ENCODE measurements at places on chromosomes 6 and 20.
A peak's percentile ranks its signal among the peaks of the same experiment; 100 is the strongest.

- no peak for DNase-seq
Measured at GRCh38 chr20:58393299-58393698, 4.3 kb downstream of the VAPB start.

DNA sequence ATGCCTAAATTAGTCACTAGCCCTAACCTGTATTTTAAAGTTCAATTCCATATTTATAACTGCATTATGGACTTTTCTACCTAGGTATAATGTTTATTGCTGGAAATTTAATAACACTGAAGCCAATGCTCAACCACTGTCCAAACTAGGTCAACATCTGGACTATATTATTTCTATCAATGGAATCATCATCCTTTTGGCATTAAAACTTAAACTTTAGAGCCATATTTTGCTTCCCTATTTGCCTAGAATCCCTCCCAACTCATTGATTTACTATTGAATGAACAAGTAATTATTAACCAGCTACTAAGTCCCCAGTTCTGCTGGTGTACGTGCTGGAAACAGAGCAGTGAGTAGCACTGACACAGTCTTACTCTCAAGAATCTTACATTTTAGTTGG, 291.7 kb upstream of the SPTLC3 start:
- DNase-seq, result no peak

DNA sequence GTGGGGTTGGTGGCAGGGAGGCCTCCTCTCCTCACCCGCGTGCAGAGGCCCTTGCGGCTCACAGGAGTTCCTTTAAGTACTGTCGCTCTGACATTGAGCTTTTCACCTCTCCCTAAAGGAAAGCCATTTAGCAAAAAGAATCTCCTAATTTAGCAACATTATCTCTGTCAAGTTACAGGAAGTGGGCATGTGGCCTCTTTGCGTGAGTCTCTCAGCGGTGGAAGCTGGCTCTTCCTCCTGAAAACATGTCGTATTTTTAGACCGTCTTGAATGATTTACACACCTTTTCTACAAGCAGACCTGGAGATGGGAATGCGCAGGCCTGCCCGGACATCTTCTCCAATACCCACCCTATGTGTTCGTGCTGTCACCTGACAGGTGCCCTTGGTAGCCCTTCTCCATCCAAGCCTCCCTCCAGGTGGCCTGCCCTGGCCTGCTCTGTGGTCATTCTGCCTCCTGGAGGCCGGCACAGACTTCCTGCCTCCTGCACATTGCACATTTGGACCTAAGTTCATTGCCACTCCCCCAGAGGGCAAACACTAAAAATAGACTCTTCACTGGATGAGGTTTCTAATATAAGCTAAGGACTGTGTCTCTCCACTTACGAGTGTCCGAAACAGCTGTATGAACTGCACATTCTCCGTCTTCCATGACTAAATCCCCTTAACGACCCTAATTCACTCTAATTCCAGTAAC, 18.5 kb upstream of the PHACTR3 start:
- DNase-seq, result peak; percentile 77

DNA sequence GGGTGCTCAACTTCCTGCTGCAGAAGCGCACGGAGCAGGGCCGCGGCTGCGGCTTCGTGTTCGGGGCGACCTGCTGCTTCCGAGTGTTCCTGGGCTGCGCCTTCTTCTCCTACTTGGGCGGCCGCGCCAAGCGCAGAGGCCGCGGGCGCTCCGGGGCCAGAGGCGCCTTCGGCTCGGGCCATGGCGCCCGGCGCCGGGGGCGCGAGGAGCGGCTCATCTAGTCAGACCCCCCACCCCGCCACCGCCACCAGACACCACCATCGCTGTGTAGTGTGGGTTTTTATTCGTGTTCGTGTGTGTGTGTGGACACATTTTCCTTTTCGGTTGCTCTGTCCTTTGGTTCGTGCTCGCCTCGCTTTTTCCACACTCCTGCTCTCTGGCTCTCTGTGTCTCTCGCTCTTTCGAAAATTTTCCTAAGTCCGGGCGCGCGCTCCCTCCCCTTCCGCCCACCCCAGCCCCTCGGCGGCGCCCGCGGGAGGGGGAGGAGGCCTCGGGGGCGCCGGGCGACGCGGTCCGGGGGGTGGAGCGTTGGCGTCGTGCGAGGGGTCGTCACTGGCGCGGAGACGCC, 38.1 kb downstream of the GNAS start:
- peak; percentile 19 for DNase-seq

- DNase-seq, result no peak
Measured at GRCh38 chr6:49713346-49713745, at the start of gene CRISP2. CRISP2 (minus strand) TSS chr6:49713543; CDS start chr6:49709196, 4,347 bp downstream.

DNA sequence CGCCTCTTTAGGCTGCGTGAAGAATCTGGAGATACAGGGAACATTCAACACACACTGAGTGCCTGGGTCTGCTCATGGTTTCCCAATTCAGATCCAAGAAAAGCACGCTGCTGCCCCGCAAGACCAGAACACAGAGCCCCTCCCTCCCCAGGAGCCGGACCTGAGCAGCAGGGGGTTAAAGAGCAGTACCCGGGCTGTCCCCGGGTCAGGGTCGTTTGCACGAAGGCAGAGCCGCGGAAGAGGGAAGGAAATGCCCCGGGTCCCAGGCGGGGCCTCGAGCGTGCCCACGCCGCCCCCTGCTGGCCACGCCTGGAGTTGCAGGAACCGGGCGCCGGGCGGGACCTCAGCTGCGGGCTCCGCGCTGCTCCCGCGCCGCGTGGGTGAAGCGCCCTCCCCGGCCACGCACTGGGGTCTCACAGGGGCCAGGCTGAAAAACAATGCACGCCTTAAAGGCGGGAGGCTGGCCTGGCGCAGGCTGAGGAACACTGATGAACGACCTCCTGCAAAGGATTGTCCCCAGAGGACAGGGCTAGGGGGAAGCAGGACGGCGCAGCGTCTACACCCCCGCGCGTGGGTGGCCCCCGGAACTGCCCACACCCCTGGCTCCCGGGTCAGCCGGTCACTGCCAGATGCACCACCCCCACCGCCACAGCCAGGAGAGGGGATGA, 48.9 kb downstream of the ANKRD60 start:
- DNase-seq, result no peak

GRCh38 chr20:32006841-32007786, 3.1 kb upstream of the CCM2L start:
- DNase-seq, result no peak

GRCh38 chr6:121826156-121826810, 390.8 kb downstream of the GJA1 start:
- DNase-seq, result no peak

- no peak for DNase-seq
Measured at GRCh38 chr20:45283551-45284057, 23.0 kb upstream of the RBPJL start.

- DNase-seq, result no peak
Measured at GRCh38 chr20:54076259-54076658, 5.9 kb upstream of the BCAS1 start.

- DNase-seq, result no peak
Measured at GRCh38 chr6:166849749-166850183, 106.6 kb downstream of the RNASET2 start.

GRCh38 chr6:53009056-53009455, 14.0 kb upstream of the GSTA4 start:
- DNase-seq, result no peak

- no peak for DNase-seq
Measured at GRCh38 chr6:24052590-24052961, 73.4 kb upstream of the NRSN1 start.

GRCh38 chr6:11824986-11825385, 46.4 kb upstream of the ADTRP start:
- DNase-seq, result no peak

DNA sequence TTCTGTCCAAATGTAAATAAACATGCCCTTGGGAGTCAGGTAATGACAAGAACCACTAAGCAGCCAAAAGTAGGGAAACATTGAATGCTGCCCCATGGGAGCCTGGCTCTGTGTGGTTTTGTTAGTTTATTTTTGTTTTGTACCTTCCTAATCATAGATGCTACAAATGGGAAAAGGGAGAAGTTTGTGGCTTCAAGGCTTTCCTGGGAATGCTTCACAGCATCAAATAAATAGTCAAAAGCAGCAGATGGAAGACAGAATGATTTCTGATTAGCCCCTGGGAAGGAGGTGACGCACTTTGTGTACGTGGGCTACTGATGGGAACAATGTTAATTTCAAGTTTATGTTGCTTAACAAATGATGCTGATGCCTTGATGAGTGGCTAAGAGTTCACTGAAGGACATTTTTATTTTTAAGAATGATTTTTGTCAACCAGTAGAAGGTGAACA, 532.7 kb downstream of the BCKDHB start:
- DNase-seq, result no peak

DNA sequence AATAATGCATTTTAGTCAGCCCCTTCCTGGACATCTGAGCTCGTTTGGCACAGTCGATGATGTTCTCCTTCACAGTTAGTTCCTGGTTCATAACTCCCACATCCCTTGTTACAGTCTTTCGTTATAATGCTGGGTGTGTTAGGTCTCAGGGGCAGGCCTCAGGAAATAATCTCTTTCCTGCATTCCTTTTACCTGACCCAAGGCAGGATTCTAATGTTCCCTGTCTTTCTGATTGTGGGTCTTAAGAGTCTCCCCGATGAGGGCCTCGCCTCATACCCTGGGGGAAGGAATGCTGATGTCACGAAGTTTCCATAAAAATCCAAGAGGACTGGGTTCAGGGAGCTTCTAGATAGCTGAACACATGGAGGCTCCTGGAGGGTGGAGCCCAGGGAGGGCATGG, 104.0 kb upstream of the CARMIL1 start:
- peak; percentile 52 for DNase-seq

DNA sequence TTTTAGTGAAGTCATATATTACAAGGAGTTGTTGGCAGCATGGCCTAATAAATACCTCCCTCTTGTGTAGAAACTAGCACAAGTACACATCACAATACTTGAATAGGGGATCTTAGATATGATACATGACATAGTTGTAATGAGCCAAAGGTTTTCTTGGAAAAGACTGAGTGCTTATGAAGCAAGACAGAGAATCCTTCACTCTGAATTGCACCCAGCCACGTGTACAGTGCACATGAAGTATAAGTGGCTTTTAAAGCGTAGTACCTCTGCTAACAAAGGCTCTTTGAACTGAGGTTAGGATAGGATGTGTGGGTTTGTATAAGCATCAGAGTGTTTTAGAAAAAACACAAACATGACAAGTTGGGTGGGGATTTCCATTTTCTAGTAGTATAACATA, 145.5 kb upstream of the STMND1 start:
- no peak for DNase-seq

DNA sequence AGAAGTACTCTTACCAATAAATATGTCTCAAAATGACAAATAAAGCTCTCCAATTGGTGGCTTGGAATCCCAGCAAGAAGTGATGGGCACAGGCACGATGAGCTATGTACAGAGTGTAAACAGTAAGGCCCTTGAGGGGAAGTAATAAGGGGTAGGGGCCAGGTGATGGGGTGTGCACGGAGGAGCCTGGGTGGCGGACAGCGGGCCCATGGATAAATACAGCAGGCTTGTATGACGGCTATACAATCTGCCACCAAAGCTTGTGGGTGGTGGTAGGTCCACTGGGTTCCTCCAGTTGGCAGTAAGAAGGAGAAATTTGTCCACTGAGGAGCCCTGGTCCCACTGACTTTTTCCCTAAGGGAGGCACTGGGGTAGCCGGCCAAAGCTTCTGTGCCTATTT, 205.4 kb upstream of the RNF24 start:
- no peak for DNase-seq

GRCh38 chr6:105569706-105570105, 166.8 kb upstream of the PREP start:
- no peak for DNase-seq

GRCh38 chr6:147061252-147061651, 143.0 kb upstream of the STXBP5 start:
- DNase-seq, result no peak

GRCh38 chr20:23585808-23586734, 17.8 kb upstream of the CST9L start:
- DNase-seq, result no peak

DNA sequence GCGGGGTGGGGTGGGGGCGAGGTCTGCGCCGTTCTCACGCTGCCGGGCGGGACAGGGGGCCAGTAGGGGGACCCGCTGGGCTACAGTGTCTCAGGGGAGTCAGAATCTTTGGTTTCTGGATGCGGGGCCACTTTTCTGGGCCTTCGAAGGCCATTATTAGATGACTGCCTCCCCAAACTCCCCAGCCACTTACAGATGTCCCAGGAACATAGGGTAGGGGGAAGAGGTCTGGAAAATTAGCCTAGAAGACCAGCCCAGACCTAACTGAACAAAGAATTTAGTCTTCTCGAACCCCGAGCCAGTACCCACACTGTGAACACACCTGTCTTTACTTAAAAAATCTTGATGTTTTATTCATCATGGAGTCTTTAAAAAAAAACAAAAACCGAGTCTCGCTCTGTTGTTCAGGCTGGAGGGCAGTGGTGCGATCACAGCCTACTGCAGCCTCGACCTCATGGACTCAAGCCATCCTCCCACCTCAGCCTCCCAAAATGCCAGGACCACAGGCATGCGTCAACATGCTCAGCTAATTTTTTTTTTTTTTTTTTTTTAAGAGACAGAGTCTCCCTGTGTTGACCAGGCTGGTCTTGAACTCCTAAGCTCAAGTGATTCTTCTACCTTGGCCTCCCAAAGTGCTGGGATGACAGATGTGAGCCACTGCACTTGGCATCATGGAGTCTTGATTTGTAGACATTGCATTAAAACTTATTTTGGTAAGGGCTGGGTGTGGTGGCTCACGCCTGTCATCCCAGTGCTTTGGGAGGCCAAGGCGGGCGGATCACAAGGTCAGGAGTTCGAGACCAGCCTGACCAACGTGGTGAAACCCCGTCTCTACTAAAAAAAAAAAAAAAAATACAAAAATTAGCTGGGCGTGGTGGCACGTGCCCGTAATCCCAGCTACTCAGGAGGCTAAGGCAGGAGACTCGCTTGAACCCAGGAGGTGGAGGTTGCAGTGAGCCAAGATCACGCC, 3.3 kb upstream of the SLC29A1 start:
- DNase-seq, result no peak

- no peak for DNase-seq
Measured at GRCh38 chr6:348860-349396, 42.6 kb upstream of the IRF4 start.

GRCh38 chr20:9611921-9612320, 97.5 kb downstream of the LAMP5 start:
- DNase-seq, result no peak

DNA sequence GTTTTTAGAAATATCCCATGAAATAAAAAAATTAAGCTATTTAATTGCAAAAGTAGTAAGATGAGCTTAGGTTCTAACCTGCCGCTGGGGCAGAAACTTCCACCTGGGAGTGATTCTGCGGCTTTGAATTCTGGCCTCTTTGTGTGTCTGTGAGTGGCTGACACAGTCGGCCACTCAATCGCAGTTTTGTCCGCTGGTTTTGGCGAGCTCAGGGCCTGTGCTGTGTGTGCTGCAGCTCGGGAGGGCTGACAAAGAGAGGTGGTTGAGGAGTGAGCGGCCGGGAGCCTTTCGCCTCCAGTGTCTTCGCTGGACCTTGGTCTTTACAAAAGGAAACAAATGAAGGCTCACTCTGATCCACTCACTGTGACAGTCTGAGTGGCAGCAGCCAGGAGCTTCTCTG, 128.4 kb downstream of the TIAM2 start:
- no peak for DNase-seq

DNA sequence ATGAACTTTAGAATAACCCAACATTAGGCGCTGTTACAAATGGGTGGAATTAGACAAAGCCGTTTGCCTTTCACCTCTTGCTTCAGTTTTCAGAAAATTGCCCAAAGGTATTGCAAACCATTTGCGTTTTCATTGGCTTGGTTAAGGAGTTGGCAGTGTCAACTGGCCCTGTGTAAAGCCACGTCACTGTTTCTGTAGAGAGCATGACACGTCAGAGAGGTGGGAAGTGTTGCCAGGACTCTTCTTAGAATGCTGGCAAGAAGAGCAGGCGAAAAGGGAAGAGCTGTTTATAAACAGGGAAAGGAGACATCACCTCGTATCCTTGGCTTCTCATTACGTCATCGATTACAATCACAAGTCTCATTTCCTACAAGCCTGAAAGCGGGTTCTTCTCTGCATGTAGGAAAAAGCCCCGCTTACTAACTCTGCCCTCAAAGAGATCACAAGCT, 4.2 kb upstream of the IRF4 start:
- peak; percentile 44 for DNase-seq
